ENCODE measurements at places on chromosomes 4 and X. TPM values are rescaled to one million over a fixed set of nuclear protein-coding genes. Genes with fewer than 3 reads are reported as not detected.

DNA sequence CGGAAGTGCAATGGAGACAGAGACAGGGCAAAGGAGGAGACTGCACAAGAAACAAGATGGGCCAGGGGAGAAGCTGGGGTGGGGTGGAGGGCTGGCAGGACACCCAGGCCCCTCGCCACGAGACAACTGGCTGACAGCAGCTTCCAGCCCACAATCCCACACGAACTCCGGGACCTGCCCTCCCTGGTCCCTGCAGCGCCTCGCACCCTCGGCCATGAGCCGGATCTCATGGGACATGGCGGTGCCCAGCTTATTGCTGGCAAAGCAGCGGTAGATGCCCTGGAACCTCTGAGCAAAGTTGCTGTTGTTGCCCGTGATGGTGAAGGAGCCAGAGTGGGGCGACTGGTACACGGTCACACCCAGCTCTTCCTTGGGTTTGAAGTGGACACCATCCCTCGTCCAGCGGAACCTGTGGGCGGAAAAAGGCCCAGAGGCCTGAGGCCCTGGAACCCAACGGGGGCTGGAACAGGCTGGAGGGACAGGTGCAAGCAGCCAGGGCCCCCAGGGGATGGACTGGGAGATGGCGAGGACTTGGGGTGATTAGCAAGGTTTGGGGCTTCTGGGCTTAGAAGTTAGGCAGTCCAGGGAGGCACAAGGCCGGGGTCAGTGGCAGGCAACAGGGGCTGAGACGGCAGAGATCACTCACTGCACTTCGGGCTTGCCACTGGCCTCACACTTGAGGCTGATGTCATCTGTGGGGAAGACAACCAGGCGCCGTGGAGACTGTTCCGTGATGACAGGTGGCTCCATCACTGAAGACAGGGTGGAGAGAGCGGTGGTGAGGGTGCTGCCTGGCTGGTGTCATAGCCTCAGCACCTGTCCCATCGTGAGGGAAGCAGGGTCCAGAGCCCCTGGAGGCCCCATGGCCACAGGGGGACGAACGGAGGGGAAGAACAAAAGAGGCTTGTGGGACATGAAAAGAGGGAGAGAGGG is 13.8 kb downstream of the L1CAM start:
- DNase-seq = no peak

The NHS gene
- total RNA-seq = 2.1 TPM

DNA sequence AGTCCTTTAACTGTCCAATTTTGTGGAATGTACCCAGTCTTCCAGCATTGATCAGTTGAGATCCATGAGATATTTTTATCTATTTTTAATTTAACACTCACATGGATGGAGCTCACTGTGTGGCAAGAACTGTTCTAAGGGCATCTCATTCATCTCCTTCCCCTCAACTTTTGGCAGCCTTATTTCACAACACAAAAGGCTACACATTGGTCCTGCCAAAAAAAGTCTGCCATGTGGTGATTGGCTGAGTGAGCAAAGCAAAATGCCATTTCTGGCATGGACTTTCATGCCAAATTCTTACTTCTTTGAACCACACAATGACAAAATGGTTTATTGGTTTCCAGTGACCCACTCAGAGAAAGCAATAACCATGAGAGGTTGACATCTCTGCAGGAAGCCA is 171.6 kb upstream of the MAP3K15 start:
- DNase-seq = no peak

DNA sequence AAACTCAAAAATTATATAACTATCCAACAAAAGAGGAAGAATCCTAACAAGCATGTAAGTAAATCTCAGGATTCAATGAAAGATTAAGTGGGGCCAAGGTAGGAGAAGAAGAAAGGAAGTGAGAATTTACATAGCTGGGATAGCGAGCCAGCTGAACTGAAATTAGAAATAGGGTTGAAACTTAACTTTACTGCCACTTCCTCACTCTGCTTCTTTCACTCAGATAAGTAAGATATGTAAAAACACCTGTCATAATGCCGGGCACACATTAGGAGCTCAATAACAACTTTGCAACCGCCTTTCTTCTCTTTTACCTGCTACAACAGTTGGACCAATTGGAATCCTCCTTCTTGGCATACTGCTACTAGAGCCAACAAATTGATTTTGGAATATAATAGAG is 129.4 kb downstream of the CNKSR2 start:
- no peak for DNase-seq

GRCh38 chrX:112247714-112248113 is 165.1 kb upstream of the TRPC5 start:
- no peak for DNase-seq

The SSX4 gene
- total RNA-seq = not detected

The AFF2 gene
- total RNA-seq = not detected

The C4orf46 gene
- total RNA-seq = 6.3 TPM

Measured in mucosa of descending colon (tissue), 3 donors.